Sigmoid colon (tissue), 7 donors: ENCODE measurements at places on chromosomes 7 and 10. TPM values are rescaled to one million over a fixed set of nuclear protein-coding genes. Genes with fewer than 3 reads are reported as not detected.
A peak's percentile ranks its signal among the peaks of the same experiment; 100 is the strongest.

KCND2 gene
- total RNA-seq = 3.3 TPM

ZNF25 gene
- total RNA-seq = 24.1 TPM

GPR15LG gene
- not detected for total RNA-seq

GBX1 gene
- not detected for total RNA-seq

ZNF655 gene
- 134 TPM for total RNA-seq

NODAL gene
- not detected for total RNA-seq

PON1 gene
- not detected for total RNA-seq

- no peaks in the 10 kb centered on the region for H3K27me3 ChIP-seq
- peaks cover 41% of the 10 kb centered on the region for H3K36me3 ChIP-seq
- no peak overlapping the region for H3K4me3 ChIP-seq
- DNase-seq = no peak
- H3K4me1 ChIP-seq = no peaks in the 10 kb centered on the region
Observed at GRCh38 chr10:119670717-119671116, 19.5 kb downstream of the BAG3 start.

- DNase-seq = no peak
- H3K4me1 ChIP-seq = no peaks in the 10 kb centered on the region
- H3K27ac ChIP-seq = peak overlapping the region; percentile 2
- no peak overlapping the region for H3K4me3 ChIP-seq
- H3K36me3 ChIP-seq = no peaks in the 10 kb centered on the region
Observed at GRCh38 chr10:24331457-24331856, 122.5 kb downstream of the KIAA1217 start.

GRCh38 chr7:18663321-18663720 lies 167.8 kb downstream of the HDAC9 start:
- no peak overlapping the region for H3K27ac ChIP-seq
- H3K4me3 ChIP-seq = no peak overlapping the region
- DNase-seq = no peak
- H3K4me1 ChIP-seq = peaks cover 9% of the 10 kb centered on the region
- H3K27me3 ChIP-seq = no peaks in the 10 kb centered on the region

GRCh38 chr10:102773320-102773719 lies 29.6 kb downstream of the WBP1L start:
- no peaks in the 10 kb centered on the region for H3K36me3 ChIP-seq
- H3K4me3 ChIP-seq = no peak overlapping the region
- H3K27me3 ChIP-seq = no peaks in the 10 kb centered on the region
- no peak for DNase-seq
- peak overlapping the region; percentile 94 for H3K27ac ChIP-seq

GRCh38 chr7:11751315-11751714 lies 80.7 kb downstream of the THSD7A start:
- H3K4me1 ChIP-seq = no peaks in the 10 kb centered on the region
- no peak overlapping the region for H3K4me3 ChIP-seq
- no peak overlapping the region for H3K27ac ChIP-seq
- no peaks in the 10 kb centered on the region for H3K36me3 ChIP-seq

GRCh38 chr7:98733036-98733435 lies 116.0 kb downstream of the NPTX2 start:
- H3K27me3 ChIP-seq = no peaks in the 10 kb centered on the region
- no peaks in the 10 kb centered on the region for H3K36me3 ChIP-seq
- H3K27ac ChIP-seq = no peak overlapping the region

- H3K4me3 ChIP-seq = no peak overlapping the region
- no peaks in the 10 kb centered on the region for H3K36me3 ChIP-seq
- no peak overlapping the region for H3K27ac ChIP-seq
Observed at GRCh38 chr7:108178398-108178797, 48.2 kb upstream of the LAMB4 start.

- no peak overlapping the region for H3K27ac ChIP-seq
- no peaks in the 10 kb centered on the region for H3K36me3 ChIP-seq
- no peak for DNase-seq
Observed at GRCh38 chr7:19989906-19990305, 216.5 kb upstream of the TMEM196 start.

DNA sequence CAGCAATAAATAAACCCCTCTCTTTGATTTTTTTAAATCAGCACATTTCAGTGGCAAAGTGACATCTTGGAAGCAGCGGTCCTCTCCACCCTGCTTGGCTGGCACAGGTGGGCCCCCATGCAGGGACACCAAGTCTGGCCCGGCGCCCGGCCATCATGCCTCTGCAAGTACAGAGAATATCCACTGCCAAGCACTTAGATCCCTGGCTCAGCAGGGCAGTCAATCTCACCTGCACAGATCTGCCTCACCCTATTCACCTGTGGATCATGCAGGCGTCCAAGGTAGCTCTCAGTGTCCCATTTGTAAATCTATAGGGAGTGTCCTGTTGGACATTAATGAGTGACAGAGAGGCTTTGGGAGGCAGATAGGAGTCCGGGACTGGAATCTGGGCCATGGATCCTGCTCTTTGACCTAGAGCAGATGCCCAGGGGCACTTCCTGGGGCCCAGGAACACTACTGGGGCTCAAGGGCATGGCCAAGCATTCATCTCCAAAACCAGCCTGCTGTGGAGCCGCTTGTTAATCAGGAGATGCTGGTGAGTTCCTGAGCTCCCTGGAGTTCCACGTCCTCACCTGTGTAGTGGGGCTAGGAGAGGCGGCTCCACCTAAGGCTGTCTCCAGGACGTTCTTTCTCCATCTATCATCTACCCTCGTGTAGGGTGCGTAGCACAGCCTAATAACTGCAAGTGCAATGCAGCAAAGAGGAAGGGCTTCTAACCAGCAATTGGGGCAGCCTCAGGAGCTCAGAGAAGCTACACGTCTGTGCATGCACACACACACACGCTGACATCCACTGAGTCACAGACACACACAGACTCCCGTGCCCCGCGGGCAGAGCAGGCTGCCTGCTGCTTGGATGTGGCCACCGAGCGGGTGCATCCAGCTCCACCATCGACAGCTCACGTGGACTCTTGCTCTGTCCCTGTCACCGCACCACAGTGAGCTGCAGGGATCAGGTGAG lies 123.6 kb downstream of the OAT start:
- no peaks in the 10 kb centered on the region for H3K4me1 ChIP-seq
- no peak overlapping the region for H3K27ac ChIP-seq
- H3K27me3 ChIP-seq = no peaks in the 10 kb centered on the region
- H3K36me3 ChIP-seq = no peaks in the 10 kb centered on the region

- DNase-seq = peak; percentile 78
- H3K27me3 ChIP-seq = no peaks in the 10 kb centered on the region
- peak overlapping the region; percentile 80 for H3K4me3 ChIP-seq
- peaks cover 27% of the 10 kb centered on the region for H3K4me1 ChIP-seq
- no peaks in the 10 kb centered on the region for H3K36me3 ChIP-seq
Observed at GRCh38 chr7:55019691-55020465, 1.1 kb downstream of the EGFR start.

DNA sequence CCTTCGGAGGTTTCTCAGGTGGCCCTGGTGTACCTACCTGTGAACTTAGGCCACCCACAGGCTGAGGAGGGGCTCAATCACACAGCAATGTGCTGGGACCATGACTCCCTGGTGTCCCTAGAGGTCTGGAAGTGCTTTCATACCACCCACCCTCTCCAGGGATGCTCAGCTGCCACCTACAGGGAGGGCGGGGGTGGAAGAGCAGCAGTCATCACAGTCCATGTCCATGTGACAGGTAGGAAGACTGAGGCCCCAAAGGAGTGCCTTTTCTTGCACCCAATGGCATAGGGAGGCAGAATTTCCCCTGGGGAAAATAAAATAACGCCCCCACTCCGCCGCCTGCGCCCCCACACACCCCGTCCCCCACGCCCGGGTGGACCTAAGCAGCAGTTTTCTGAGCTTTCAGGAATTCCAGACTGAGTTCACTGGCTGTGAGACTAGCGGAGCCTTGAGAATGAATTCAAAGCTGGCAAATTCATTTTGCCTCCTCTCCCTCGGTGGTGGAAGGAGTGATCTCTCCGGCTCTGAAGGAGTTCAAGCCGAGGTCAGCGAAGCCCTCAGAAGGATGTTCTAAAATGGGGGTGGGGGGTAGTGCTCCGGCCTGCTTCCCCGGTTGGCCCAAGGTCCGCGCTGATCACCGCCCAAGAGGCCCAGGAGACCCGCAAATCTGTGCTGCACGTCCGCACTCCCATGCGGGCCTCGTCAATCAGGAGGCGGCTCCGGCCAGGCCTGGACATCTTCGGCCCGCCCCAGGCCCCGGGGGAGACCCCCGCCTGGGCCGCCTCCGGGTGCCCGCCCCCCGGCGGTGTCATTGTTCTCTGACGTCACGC lies 2.1 kb upstream of the ZMIZ1 start:
- no peaks in the 10 kb centered on the region for H3K27me3 ChIP-seq
- H3K27ac ChIP-seq = peak overlapping the region; percentile 96
- no peaks in the 10 kb centered on the region for H3K36me3 ChIP-seq
- H3K4me3 ChIP-seq = peak overlapping the region; percentile 41
- DNase-seq = peak; percentile 71

GRCh38 chr7:155308330-155309020 lies 10.8 kb downstream of the INSIG1 start:
- H3K27me3 ChIP-seq = no peaks in the 10 kb centered on the region
- no peak overlapping the region for H3K4me3 ChIP-seq
- H3K36me3 ChIP-seq = peaks cover 75% of the 10 kb centered on the region
- DNase-seq = no peak
- H3K4me1 ChIP-seq = no peaks in the 10 kb centered on the region
